Keratinocyte (primary cell): ENCODE measurements at places on chromosomes 11 and 22.
A peak's percentile ranks its signal among the peaks of the same experiment; 100 is the strongest.

GRCh38 chr11:66845876-66846212 lies 2.6 kb downstream of the RCE1 start:
- DNase-seq = no peak

GRCh38 chr22:42931421-42932196 lies 74.5 kb upstream of the ARFGAP3 start:
- no peak for DNase-seq

GRCh38 chr11:114165326-114166230 lies 106.1 kb downstream of the ZBTB16 start:
- no peak for DNase-seq

- DNase-seq = no peak
Measured at GRCh38 chr22:48222742-48223487, 1460.5 kb downstream of the TBC1D22A start.

GRCh38 chr11:69145050-69145380 lies 10.7 kb upstream of the SMIM38 start:
- no peak for DNase-seq

DNA sequence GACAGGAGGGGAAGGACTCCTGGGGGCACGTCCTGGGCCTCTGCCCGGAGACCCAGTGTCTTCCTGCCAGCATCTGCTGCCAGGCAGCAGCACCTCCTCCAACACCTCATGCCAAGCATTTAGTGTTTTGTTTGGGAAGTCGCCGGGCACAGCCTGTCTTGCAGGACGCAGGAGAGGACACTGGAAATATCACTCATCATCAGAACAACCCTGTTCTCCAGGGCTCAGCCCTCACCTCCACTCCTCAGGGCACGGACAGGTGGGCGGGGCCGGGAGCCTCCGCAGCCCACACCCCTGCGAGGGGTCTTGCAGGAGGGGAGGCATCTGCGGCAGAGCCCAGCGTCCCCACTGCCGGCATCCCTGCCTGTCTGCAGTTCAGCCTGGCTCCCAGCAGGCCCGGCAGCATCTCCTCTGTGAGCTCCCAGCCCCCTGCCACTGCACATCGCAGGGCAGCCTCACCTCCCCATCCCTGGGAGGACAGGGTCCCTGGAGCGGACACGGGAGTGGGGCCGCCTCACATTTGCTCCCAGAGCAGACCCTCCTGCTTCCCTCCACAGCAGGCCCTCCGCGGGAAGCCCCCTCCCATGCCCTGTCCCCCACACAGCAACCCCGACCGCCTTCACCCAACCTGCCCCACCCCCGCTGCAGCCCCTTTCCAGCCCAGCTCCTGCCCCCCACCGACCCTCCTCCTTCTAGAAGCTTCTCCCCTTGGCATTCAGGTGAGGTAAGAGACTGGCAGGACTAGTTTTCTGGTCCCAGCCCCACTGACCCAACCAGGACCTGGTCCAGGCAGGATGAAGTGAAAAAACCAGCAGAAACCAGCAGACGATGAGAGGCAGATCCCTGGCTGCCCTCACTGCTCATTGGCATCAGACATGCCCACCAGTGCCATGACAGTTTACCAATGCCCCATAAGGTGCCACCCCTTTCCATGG lies 72.7 kb downstream of the BRD1 start:
- no peak for DNase-seq

DNA sequence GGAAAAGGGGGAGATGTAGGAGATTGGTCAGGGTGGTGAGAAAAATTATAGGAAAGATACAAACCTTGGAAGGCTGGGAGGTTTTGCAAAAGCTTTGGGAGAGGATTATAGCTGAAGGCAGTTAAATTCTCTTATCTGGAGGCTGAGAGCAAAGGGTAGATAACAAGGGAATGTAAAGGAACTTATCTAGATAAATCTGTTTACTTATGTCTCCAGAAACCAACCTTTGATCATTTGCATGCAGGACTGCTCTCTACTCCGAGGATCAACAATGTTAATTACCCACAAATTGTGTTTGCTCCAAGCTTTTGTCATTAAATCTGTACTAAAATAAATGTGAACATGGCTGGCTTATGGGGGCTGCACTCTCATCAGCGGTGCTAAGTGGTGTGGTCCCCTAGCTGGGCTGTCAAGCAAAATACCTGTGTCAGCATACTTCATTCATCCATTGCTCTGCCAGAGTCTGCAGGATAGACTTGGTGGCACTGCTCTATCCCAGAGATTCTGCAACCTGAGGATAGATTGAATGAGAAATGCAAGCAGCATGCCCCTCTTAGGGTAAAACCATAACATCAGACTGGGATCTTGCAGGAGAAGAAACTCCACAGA lies 1599.2 kb upstream of the TENM4 start:
- DNase-seq = no peak

DNA sequence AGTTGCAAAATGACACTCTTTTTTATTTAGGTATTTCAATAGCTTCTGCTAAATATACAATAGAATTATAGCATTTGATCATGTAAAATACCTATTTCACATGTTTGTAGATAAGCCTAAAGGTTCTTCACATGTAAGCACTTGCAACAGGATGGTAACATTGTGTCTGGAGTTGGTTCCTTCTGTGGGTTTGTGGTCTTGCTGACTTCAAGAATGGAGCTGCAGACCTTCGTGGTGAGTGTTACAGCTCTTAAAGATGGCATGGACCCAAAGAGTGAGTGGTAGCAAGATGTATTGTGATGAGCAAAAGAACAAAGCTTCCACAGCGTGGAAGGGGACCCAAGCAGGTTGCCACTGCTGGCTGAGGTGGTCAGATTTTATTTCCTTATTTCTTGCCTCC lies 246.4 kb upstream of the PDGFD start:
- no peak for DNase-seq

- no peak for DNase-seq
Measured at GRCh38 chr22:20002636-20003035, 14.0 kb downstream of the ARVCF start.

DNA sequence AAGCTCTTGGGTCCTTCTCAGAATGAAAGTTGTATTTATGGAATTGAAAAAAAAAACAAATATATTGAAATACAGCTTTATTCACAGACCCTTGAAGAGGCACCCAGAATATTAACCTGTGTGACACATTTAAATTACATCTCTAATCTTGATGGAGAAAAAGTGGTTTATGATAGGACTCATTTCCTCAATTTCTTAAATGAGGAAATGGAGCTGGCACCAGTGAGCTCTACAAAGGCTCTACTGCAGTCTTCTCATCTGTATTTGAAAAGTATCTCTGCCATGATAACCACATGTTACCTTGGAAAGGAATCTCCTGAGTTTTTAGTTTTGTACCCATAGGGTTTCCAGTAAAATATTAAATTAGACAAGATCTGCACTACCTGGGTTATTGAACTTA lies 186.5 kb downstream of the HIPK3 start:
- DNase-seq = no peak

- no peak for DNase-seq
Measured at GRCh38 chr11:65207918-65208784, 26.4 kb downstream of the CAPN1 start.

DNA sequence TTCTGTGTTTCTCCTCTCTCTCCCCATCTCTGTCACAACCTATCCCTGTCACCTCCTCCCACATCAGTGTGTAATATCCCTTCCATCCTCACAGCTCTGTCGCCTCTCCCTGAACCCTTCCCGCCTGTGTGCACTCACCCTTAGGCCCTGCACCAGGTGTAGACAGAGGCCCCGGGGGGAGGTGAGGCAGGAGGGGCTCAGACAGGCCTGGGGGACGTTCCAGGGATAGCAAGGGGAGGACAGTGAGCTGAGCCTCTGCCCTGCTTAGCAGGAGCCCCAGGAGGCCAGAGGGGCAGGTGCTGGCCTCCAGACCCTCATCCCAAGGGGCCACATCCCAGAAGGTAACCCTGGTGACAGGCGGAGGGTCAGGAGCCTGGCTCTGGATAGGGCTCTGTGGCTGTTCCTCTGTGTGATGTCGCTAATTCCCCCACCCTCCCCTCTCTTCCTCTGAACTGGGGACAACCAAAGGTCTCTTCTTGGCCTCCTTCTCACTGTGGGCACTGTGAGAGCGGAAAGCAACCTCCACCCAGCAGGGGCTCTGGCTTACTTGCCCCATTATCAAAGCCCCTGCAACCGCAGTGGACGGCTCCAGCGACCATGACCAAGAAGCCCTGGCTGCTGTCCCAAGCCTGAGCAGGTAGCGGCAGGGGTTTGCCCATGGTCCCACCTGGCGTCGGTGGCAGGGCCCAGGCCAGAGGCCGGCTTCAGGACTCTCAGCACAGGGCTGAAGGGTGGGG lies 35.7 kb downstream of the KCNJ4 start:
- DNase-seq = no peak

- no peak for DNase-seq
Measured at GRCh38 chr11:111081021-111081511, 164.5 kb upstream of the POU2AF2 start.

DNA sequence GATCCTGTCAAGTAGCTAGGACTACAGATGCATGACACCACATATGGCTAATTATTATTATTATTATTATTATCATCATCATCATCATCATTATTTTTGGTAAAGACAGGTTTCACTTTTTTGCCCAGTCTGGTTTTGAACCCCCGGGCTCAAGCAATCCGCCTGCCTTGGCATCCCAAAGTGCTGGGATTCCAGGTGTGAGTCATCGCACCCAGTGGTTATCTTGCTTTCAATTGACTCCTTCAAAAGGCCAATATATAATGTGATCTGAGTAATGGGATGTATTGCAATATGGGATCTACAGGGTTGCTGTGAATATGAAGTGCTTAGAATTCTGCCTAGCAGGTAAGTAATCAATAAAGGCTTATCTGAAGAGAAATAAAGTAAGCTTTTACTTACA lies 221.2 kb downstream of the SBF2 start:
- DNase-seq = no peak

DNA sequence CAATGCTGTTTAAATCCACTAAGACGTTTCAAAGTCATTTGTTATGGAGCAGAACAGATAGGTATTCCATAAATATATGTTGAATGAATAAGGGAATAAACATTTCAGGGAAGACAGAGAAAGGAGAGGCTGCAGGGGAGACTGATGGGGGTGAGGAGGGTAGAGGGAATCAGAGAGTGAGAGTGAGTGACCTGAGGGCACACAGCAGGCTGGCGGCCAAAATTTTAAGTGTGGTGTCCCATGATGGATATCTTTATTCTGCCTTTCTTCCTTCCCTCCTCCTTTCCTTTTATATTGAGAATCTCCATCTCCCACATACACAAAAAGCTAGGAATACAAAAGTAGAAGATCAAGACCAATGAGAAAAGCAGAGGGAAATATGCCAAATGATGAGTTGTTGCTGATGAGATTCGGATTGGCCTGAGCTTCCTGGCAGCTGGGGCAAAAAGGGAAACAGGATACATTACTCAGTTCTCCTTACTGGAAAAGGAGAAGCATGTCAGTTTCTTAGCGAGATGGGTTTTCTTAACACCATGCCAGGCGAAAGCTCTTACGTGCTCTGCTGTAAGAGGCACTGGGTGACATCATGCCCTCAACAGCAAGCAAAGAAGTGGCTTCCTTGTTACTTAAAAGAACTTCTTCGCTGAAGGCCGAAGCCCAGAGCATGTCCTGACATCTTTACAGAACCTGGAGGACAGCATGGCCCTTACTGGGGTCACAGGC lies 11.2 kb upstream of the CYTH4 start:
- no peak for DNase-seq

GRCh38 chr11:6618117-6619003 lies 862 bp downstream of the TPP1 start:
- peak; percentile 45 for DNase-seq

- no peak for DNase-seq
Measured at GRCh38 chr22:28244757-28245156, 325.7 kb upstream of the PITPNB start.

GRCh38 chr11:113082341-113082955 lies 121.2 kb downstream of the NCAM1 start:
- DNase-seq = no peak

- no peak for DNase-seq
Measured at GRCh38 chr11:99537681-99538080, 516.9 kb downstream of the CNTN5 start.

DNA sequence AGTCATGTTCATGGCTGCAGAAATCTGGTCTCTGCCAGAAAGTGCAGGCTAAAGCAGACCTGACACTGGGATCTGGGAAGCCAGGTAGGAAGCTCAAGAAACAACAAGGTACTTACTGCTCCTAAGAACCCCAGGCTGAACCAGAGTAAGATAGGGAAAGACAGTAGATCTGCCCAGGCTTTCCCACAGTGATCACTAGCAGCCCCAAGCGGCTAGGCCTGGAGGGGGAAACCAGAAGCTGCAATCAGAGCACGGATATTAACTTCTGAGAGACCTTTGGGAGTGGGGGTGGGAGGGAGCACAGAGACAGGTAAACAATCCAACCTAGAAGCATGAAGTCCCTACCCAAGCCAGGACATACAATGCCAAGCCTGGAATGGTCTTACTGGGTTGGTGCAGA lies 135.2 kb upstream of the C11orf58 start:
- DNase-seq = no peak

DNA sequence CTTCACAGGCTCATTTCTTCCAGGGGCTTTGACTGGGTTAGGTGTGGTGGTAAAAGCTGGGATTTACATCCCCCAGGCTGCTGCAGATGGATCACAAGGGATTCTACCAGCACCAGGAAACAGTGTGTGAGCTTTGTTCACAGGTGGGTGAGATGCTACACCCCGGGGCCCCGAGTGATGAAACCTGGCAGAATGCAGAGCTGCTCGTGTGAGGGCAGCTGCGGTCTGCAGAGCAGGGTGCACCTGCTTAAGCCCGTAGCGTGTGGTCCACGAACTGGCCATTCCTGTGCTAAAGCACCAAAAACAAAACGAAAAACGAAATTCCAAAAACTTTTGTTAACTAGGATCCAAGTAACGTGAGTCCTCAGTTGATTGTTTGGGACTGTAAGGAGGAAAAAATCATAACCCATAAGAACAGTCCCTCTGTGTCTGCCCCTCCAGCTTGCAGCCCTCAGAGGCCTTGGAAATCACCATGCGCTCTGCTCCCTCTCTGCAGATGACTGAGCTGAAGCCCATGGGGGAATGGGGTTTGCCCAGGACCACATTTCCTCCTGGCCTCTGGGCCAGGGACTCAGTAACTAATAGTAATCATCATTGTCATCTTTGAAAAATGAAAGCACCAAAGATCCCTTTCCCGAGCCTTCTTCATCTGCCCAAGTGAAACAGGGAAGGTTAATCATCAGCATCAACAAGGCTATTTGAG lies 24.6 kb downstream of the ELF5 start:
- no peak for DNase-seq

GRCh38 chr22:24310969-24311368 lies 40.3 kb downstream of the SPECC1L start:
- no peak for DNase-seq

DNA sequence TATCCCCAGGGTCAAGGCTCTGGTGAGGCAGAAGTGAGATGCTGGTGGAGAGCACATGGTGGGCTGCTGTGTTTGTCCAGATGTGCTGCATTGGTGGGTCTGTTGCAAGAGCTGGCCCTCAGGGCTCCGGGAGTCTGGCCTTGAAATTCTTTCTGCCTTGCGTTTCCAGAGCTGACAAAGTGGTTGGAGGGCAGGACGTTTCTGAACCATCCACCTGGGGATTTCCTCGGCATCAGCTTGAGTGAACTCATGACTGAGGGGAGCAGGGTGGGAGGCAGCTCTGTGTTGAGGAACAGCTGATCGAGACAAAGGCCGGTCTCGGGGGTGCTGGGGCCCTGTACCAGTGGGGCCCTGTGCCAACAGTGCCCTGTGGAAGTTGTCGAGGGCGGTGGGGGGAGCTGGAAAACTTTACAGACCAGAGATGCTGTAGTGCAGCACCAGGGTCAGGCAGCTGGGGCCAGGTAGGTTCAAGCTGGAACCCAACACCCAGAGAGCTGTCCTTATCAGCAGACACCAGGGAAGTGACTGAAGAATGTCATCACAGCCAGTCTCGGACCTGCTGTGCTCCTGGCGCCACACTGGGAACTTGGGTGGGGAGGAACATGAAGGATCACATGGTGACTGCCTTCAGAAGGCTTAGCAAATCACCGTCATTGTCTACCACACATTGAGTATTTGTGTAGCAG lies 4.9 kb downstream of the TSKU start:
- DNase-seq = no peak
